NCI-H2171 treated with DMSO at 0.1 percent for 48 hours (cell line): ENCODE measurements at places on chromosomes 3 and 15.
A peak's percentile ranks its signal among the peaks of the same experiment; 100 is the strongest.

- no peak for DNase-seq
Observed at GRCh38 chr3:14489641-14490040, 50.5 kb downstream of the GRIP2 start.

GRCh38 chr3:169965562-169966427, 812 bp upstream of the SEC62 start:
- no peak for DNase-seq

- peak; percentile 13 for DNase-seq
Observed at GRCh38 chr3:4222574-4223175, 80.5 kb upstream of the SETMAR start.

DNA sequence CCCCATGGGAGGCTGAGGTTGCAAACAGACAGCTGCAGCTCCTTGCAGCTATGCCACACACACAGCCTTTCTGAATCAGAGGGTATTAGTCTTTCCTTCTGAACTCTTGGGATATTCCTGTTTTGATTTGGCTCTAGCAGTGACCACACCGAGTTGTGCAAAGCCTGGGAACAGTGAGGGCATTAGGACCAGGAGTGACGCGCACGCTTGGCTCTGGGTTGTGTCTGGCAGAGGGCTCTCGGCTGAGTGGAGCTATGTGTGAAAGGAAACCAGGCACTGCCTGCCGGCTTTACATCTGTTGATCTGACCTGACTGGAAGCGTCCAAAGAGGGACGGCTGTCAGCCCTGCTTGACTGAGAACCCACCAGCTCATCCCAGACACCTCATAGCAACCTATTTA, at the start of gene GALNT15:
Gene GALNT15, plus strand, starts transcription at position 292 of the 400 bp plus-strand sequence. CDS start 472 bp downstream, outside the sequence.
- DNase-seq = peak; percentile 38

DNA sequence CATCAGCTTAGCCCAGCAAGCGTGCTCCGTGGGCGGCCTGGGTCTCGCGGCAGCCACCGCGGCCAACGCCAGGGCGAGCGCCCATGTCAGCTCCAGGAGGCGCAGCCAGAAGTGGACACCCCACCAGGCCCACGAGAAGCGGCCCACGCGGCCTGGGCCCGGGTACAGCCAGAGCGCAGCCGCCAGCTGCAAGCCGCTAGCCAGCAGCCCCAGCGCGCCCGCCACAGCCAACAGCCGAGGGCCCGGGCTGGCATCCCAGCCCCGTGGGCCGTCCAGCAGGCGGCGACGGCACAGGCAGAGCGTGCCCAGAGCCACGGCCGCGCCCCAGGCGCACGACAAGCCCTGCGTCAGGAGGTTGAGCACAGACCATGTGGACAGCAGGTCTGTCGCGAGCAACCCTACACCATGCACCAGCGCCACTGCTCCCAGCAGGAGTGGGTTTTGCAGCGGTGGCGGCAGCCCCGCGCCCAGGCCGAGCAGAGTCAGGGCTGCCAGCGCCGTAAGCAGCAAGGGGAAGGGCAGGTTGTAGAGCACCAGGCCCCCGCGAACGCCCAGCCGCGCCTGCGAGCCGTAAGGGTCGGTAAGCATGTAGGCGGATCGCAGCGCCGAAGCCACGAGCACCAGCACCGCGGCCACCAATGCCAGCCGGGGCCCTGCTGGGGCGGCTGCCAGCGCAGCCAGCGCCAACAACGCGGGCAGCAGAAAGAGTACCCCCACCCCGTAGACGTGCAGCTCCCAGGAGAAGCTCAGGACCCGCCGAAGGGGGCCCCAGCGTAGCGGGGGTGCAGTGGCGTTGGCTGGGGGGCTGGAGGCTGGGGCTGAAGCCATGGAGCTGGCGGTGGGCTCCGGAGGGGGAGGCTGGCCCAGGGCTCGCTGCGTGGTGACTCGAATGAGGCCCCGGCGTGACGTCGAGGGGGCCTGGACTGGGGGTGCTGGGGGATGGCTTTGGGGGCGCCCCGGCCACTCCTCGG, 4.9 kb downstream of the PRRT3 start:
- peak; percentile 59 for DNase-seq
